ENCODE measurements at places on chromosomes 2 and 18. TPM values are rescaled to one million over a fixed set of nuclear protein-coding genes. Genes with fewer than 3 reads are reported as not detected.

GRCh38 chr2:88690591-88691338 is 708 bp upstream of the RPIA start:
- peak; percentile 56 for DNase-seq

- no peak for DNase-seq
These were observed 138.0 kb downstream of the GAREM1 start for GRCh38 chr18:32332708-32333107.

GRCh38 chr2:192069417-192069816 is 125.3 kb downstream of the TMEFF2 start:
- DNase-seq, result no peak

- no peak for DNase-seq
These were observed 95.5 kb downstream of the ACKR3 start for GRCh38 chr2:236665101-236665500.

- DNase-seq, result no peak
These were observed 1288.0 kb upstream of the ZEB2 start for GRCh38 chr2:145807968-145808367.

- DNase-seq, result no peak
These were observed 333.0 kb upstream of the SLC14A2 start for GRCh38 chr18:45282101-45282812.

- no peak for DNase-seq
These were observed 82.2 kb downstream of the CELF4 start for GRCh38 chr18:37483221-37483971.

- DNase-seq, result no peak
These were observed 265.5 kb downstream of the CYRIA start for GRCh38 chr2:16400127-16400623.

- no peak for DNase-seq
These were observed 65.3 kb downstream of the TWIST2 start for GRCh38 chr2:238912916-238913875.

GRCh38 chr2:7205151-7205830 is 288.1 kb downstream of the RNF144A start:
- DNase-seq, result no peak

DNA sequence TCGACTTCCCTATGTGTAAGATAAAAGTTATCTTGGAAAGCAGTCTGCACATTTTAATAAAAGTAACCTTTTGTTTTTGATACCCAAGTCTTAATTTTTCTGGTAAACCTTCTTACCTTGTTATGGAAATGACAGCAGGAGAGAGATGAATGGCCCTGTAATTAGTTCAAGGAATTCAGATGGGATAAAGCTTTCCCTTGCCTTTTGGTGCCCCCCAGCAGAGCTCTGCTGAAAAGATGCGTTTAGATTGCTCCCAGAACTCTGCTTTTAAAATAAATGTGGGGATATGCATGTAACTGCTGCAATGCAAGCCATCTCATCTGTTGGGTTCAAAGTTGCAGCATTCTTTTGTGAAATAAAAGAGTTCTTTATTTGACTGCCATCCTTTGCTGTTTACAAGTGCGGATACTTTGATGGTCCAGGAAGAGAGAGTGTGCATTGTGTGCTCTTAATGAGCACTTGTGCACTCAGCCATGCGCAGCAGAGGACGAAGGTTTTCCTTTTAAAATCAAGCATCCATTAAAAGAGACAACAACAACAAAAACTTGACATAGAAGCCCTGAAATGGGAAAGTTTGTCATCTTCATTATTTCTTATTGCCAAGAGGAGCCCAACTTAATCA is 176.7 kb upstream of the ST6GAL2 start:
- no peak for DNase-seq

- no peak for DNase-seq
These were observed 104.9 kb downstream of the RPRM start for GRCh38 chr2:153373510-153374279.

- no peak for DNase-seq
These were observed 49.2 kb upstream of the CREB1 start for GRCh38 chr2:207480521-207481040.

DNA sequence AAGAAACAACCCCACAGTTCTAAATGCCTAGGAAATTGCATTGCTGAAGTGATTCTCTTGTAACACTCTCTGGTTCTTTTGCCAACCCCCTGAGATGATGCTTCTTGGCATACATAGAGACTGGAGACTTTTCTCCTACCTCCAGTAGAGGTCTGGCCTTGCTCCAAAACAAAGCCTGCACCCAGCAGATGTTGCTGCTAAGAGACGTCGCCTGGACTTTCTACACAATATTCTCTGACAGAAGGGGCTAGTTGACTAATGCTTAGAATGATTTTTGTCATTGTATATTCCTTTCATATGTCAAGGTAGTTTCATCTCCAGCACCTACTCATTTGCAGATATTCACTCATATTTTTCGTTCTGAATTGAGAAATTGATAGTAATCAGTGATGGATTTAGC is 24.6 kb downstream of the SOWAHC start:
- no peak for DNase-seq

GRCh38 chr2:179571721-179572120 is 289.7 kb downstream of the ZNF385B start:
- DNase-seq, result no peak

DNA sequence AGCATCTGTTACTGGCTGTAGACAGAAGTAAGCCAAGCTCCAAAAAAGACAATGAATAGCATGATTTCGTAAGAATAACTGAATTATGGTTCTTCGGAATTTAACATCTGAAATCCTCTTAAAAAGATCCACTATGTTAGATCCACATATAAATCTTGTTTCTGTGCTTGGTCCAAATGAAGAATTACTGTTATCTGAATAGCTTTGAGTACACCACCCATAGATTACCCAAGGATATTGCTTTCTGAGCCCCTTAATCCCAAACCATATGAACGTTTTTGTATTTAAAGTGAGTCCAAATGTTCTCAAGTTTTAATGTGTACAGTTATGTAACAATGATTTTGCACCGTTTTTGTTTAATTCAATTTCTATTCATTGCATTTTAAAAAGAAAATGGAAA is 124.9 kb downstream of the DSC3 start:
- DNase-seq, result no peak

GRCh38 chr2:169839954-169840746 is 12.9 kb downstream of the UBR3 start:
- DNase-seq, result no peak

DNA sequence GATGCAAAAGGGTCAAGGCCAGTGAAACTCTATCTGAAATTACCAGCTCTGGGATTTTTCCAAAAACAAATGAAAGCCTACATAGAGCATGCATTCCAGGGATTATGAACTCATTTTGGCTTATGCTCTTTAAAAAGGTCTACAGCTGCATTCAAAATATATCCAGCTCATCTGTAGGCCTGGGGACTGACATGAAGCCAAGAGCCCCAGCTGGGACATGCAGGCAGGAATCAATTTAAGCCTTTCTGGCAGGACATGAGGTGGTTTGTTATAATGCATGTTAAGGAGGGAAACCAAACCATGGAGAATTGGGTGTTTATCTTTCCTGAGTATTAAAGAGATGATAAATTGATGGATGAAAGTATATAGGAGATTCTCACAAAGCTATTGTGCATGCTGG is 164.5 kb downstream of the RBM43 start:
- no peak for DNase-seq

DNA sequence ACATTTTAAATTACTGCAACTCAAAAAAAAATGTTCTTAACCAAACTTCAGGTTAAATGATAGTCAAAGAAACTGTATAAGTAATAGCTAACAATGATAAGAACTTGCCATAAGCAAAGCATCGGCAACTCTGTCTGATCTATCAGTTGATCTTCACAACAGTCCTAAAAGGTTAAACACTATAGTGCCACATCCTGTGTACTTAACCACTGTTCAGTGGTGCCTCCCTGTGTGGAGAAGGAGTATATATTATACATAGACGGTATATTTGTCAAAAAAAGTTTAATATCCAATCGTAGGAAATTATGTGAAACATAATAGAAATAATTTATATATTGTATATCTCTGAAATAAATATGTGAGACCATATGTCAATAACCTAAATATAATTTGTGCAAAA is 13.0 kb downstream of the DTNA start:
- no peak for DNase-seq

DNA sequence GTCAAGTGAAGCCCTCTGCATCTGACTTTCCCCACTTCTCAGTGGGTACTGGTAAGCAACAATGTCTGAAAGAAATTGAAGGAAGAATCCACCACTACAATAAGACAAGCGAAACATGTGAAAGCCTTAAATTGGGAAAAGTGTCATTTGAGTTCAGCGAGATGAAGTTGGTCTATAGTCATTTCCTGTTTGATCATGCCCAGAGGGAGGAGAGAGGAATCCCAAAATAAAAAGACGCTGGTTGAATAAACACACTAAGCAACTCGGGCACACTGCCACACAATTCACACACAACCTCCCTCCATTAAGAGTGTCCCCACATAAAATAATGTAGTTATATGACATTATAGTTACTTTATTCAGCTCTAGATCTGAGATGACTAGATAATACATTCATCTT is 166.1 kb downstream of the CBLN2 start:
- no peak for DNase-seq

DNA sequence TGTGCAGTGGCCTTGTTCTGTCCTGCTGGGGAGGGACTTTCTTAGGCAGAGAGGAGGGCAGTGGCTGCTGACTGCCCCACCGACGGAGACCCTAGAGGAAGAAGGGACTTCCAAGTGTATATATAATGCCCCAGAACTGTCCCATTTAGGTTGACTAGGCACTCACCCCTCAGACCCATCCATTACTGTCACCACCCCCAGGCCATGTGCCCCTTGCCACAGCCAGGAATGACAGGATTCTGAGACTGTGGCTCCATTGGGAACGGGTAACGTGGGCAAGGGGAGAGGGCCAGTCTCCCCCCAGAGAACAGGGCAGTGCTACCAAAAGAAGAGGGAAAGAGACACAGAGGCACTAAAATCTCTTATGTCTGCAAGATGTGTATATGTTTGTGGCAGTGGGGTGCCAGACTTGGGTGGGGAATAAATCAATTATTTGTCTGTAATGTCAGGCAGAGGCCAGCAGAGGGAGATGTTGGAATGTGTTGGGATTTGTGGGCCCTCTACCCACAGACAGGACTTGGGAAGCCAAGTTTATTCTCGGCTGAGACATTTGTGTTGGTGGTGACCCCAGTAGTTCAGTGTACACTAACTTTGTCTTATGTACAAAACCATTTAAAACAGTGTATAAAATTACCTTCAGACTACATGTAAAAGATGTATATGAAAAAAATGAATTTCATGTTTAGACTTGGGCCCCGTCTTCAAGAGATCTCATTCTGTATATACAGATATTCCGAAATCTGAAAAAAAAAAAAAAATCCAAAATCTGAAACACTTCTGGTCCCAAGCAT is 24.0 kb upstream of the TMEM37 start:
- peak; percentile 63 for DNase-seq

GRCh38 chr2:118689456-118689855 is 158.0 kb downstream of the EN1 start:
- DNase-seq, result no peak

DNA sequence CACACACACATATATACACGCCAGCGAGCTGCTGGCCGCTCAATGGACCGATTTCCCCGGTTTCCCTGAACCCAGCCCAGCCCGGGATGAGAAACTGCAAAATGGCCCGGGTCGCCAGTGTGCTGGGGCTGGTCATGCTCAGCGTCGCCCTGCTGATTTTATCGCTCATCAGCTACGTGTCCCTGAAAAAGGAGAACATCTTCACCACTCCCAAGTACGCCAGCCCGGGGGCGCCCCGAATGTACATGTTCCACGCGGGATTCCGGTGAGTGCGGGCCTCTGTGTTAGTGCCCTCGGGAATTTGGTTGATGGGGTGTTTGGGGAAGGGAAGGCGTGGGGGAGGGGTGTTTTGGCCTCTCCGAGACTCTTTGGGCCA is 392 bp downstream of the ST8SIA3 start:
- DNase-seq, result no peak

DNA sequence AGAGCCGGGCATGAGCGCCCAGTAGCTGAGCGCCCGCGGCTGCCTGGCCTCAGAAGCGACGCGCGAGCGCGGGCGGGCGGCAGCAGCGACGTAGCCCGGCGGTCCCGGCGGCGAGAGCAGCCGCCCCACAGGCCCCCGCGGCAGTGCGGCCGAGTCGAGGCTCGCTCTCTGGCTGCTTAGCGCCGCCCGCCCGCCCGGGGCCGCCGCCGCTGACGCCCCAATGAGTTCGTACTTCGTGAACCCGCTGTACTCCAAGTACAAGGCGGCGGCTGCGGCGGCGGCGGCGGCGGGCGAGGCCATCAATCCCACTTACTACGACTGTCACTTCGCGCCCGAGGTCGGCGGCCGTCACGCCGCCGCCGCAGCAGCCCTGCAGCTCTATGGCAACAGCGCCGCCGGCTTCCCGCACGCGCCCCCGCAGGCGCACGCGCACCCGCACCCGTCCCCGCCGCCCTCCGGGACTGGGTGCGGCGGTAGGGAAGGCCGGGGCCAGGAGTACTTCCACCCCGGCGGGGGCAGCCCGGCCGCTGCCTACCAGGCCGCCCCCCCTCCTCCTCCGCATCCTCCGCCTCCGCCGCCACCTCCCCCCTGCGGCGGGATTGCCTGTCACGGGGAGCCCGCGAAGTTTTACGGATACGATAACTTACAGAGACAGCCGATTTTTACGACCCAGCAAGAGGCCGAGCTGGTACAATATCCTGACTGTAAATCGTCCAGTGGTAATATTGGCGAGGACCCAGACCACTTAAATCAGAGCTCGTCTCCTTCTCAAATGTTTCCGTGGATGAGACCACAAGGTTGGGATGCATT is 847 bp downstream of the HOXD8 start:
- no peak for DNase-seq

The ASB18 gene
- polyA plus RNA-seq, result not detected

The DUSP2 gene
- 1.3 TPM for polyA plus RNA-seq

The ZNF385B gene
- 0.49 TPM for polyA plus RNA-seq

The ALPG gene
- not detected for polyA plus RNA-seq

The IL36G gene
- not detected for polyA plus RNA-seq

The REG3G gene
- 73.2 TPM for polyA plus RNA-seq

The CD302 gene
- polyA plus RNA-seq, result 12.0 TPM

The NCKAP1 gene
- 39.7 TPM for polyA plus RNA-seq

The HMSD gene
- 0.08 TPM for polyA plus RNA-seq

The CIB4 gene
- polyA plus RNA-seq, result not detected

The CFAP221 gene
- 25.3 TPM for polyA plus RNA-seq

The NTSR2 gene
- polyA plus RNA-seq, result not detected

The ABCB11 gene
- polyA plus RNA-seq, result 0.02 TPM

The POTEE gene
- polyA plus RNA-seq, result 0.02 TPM

The FHOD3 gene
- 1.7 TPM for polyA plus RNA-seq

All from pancreas (tissue), 10 donors.